ENCODE measurements at places on chromosomes 3 and 15.
A peak's percentile ranks its signal among the peaks of the same experiment; 100 is the strongest.

GRCh38 chr3:144772372-144772771, 800.7 kb downstream of the DIPK2A start:
- no peak for DNase-seq

- DNase-seq = no peak
These were observed 4.7 kb downstream of the GAP43 start for GRCh38 chr3:115628075-115628412.

- DNase-seq = no peak
These were observed 26.1 kb downstream of the RASGRP1 start for GRCh38 chr15:38538328-38539007.

DNA sequence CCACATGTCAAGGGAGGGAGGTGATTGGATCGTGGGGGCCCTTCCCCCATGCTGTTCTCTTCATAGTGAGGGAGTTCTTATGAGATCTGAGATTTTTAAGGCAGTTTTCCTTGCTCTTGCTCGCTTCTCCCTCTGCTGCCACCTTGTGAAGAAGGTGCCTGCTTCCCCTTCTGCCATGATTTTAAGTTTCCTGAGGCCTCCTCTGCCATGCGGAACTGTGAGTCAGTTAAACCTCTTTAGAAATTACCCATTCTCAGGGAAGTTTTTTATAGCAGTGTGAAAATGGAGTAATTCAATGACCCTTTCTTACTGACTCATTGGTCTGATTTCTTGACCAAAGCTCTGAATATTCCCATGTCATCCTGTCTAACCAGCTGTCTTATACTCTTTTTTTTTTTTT, 484.4 kb upstream of the TPRG1 start:
- DNase-seq = no peak

DNA sequence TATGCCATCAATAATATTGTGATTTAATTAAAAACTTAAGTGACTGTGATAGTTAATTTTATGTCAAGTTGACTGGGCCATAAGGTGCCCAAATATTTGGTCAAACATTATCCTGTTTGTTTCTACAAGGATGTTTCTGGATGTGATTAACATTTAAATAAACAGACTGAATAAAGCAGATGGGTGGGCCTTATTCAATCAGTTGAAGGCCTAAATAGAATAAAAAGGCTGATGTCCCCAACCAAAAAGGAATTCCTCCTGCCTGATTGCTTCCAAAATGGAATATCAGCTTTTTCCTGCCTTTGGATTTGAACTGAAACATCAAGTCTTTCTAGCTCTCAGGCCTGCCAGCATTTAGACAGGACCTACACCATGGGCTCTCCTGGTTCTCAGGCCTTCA, 961.7 kb downstream of the NTRK3 start:
- DNase-seq = no peak

GRCh38 chr3:107216711-107217110, 160.5 kb upstream of the CCDC54 start:
- no peak for DNase-seq

DNA sequence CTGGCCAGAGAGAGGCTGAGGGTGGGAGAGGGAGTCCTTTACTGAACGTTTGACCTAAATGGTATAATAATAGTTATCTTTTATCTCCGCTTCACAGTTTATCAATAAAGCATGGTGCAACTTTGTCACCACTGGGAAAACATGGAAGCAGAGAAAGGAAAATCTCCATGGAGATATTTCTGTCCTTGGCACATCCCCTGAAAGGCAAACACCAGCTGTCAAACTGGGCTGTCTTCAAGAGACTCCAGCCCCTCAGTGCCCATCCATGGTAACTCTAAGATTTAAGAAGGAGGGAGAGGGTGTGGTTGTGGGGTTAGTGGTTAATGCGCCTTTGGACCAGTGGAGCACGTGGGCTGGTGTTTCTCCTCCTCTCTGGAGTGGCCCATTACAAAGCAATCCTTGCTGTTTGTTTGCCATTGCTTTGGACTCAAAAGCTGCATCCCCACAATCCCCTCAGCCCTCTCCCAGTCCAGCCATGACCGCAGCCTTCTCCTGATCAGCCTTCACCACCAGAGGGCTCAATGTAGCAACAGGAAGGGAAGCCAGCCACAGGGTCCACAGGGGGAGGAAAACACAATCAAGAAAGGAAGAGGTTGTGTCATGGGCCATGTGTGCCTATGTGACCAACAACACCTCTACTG, 38.2 kb upstream of the FAM174B start:
- no peak for DNase-seq

DNA sequence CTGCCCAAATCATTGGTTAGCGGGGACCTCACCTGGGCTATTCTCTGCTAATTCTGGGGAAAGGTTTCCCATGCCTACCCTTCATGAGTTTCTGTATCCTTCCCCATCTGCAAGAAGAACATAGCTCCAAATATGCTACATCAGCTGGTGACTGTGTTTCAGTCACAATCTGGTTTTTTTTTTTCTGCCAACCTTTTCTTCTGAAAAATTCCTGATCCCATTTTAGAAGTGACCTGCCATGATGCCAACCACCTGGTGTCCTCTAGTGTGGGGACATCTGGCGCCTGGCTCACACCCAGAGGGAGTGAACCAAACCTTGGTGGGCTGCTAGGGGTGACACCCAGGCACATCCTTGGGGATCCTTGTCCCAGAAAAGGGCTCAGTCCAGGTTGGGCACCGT, 76.1 kb downstream of the CHRD start:
- no peak for DNase-seq

GRCh38 chr3:55750525-55750924, 263.4 kb upstream of the WNT5A start:
- DNase-seq = no peak

- DNase-seq = no peak
These were observed 59.4 kb downstream of the MCTP2 start for GRCh38 chr15:94290730-94291129.

- no peak for DNase-seq
These were observed 627 bp downstream of the ACAD11 start for GRCh38 chr3:132659000-132659364.

DNA sequence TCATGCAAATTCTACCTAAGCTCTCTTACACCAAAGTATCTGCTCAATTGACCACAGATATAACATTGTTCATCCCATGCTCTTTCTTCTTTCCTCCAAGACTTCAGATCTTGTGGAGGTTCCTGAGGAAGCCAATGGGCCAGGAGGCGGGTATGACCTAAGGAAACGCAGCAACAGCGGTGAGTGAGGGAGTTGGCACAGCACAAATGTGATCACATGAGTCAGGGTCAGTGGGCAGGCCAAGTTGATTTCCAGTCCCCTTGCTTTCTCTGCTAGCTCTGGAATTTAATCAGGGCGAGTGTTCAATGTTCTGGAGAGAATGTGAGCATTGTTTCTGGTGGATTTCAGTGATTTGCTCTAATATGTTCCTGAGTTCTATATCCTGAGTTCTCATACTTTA, 112.7 kb downstream of the STAC start:
- DNase-seq = no peak

GRCh38 chr3:180011927-180012326, 24.8 kb downstream of the PEX5L start:
- DNase-seq = no peak

DNA sequence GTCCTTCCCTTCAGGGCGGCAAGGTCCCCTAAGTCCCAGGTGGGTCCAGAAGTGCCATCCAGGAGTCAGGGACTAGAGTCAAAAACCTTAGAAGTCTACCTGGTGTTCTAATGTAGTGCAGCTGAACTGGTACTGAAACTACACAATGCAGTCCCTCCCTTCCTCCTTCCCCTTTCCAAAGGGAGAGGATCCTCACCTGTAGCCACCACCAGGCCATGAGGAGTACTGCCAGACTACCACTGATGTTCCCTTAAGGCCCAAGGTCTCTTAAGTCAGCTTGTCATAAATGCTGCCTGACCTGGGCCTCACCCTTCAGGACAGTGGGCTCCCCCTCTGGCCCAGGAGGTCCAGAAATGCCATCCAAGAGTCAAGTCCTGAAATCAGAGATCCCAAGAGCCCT, 98.9 kb downstream of the ULK4 start:
- no peak for DNase-seq

DNA sequence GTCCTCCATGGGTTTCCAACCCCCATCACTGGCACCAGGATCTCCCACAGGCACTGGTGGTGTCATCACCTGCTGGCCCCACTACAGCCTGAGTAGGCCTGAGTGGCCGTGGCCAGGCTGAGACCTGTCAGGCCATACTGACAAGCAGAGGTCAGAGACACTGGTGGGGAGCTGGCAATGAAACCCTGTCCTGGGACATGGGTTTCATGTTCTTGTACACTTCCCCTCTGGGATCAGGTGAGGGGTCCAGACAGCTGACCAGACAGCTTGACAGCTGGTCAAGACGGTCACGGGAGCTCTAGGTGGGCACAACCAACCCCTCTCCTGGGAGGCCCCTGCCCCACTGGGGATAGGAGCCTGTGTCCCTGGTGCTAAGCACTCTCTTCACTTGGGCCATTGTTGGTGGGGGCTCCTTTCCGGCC, 13.1 kb downstream of the ZBTB47 start:
- DNase-seq = no peak

DNA sequence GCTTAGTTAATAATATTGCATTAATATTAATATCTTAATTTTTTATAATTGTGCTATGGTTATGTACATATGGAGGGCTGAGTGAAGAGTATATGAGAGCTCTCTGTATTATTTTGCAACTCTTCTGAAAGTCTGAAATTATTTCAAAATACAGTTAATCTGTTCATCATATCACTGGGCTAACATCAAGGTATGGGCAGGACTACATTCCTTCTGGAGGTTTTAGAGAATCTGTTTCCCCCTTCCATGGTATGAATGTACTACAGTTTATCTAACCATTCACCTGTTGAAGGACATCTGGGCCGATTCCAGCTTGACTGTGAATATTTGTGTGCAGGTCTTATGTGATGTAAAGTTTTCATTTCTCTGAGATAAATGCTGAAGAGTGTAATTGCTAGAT, 5.1 kb downstream of the IL20RB start:
- DNase-seq = no peak

GRCh38 chr3:50572158-50572557, 2.8 kb downstream of the HEMK1 start:
- peak; percentile 88 for DNase-seq

DNA sequence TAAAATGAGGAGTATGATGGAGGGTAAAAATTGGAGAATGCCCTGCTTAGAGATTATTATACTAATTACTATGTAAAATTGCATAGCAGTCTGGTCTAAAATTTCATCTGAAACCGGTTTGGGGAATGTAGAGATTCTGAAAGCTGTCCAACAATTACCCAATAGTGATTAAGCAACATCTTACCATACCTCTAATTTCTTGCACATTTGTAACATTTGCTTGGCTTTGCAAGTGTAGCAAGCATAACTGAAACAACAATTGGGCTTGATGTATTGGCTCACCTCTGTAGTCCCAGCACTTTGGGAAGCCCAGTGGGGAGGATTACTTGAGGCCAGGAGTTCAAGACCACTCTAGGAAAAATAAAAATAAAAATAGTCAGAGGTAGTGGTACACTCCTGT, 17.4 kb downstream of the AADACL2 start:
- no peak for DNase-seq

DNA sequence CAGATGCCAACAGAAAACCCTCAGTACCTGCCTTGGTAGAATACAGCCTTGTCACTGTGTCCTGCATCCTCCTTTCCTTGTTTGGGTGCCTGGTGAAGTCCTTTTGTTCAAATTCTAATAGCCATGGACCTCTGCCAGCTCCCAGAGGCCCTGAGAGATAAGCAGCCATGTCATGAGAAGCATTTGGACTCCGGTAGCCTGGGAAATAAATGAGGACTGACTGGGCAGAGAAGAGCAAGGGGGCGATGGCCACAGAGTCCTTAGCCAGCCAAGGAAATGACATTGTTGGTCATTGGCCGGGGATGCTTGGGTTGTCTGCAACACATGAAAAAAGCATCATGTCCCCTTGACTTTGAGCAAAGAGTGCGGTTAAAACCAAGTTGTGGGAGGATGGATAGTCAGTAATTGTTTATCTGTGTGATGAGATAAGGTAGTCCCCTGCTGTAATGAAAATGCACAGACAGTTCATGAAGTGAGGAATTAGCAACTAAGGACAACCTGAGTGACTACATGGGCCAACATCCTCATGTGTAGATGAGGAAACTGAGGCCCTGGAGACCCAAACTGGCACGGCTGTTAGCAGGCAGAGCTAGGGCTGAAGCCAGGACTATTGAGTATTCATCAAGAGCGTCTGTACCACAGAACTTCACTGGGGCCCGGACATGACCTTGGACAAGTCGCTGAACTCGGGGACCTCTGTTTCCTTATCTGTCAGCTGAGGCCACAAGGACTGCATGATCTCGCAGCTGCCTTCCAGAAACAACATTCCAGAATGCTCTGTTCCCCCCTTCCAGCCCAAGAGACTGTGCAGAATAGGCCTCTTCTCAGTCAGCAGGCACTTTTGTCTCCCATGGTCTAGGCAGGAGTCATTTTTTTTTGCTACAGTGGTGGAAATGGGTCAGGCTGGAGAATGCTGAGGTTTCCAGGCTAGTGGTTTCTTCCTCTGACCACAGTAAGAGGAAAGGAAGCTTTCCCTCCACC, 90.5 kb upstream of the CTDSPL start:
- DNase-seq = no peak

DNA sequence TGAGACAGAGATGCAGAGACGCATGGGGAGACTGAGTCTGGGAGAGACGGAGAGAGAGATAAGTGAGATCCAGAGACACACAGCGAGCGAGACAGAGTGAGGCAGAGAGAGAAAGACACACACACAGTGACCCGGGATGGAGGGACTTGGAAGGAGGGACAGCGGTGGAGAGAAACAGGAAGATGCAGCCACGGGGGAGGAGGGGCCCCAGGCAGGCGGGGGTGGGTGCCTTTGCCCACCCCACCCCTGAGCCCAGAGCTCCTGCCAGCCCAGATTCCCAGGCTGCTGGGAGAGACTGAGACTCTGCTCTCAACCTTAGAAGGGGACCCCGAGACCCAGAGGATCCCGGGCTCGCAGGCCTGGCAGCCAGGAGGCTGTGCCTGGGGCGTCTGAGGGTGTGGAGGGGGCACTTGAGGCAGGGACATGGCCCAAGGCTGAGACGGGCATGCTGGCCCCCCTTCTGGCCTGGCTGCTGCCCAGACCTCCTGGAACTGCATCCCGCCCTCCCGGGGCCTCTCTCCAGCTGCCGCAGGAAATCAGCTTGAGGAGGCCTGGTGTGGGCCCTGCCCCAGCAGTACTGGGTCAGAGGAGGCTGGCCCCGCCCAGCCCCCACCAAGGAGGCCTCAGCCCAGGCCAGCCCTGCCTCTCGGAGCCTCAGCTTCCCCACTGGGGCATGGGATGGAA, 18.1 kb downstream of the H1-8 start:
- no peak for DNase-seq

Measured in activated CD8-positive, alpha-beta memory T cell treated with anti-CD3 and anti-CD28 coated beads, Interleukin-2, amount 50 U/mL, for 48 hours (primary cell).